CD4-positive, alpha-beta T cell treated with Interleukin-17A for 4 hours (primary cell): ENCODE measurements at places on chromosomes 12 and 14.
A peak's percentile ranks its signal among the peaks of the same experiment; 100 is the strongest.

DNA sequence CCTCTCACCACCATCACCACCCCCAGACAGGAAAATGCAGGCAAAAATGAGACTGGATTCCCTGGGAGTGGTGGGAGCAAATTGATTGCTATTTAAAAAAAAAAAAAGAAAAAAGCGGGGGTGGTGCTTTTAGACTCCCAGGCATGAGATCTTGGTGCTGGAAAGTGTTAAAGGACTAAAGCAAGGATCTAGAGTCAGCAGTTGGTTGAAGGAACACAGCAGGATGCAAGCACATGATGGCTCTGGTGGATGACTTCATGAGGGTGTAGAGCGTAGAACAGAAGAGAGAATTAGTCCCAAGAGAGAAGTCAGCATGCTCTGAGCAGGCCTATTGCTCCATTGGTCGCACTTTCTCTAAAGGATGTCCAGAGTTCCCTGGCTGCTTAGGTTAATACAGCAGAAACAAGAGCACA is 183.8 kb upstream of the HMGA2 start:
- no peak for DNase-seq

- DNase-seq: no peak
Measured at GRCh38 chr14:22567437-22567836, 21.6 kb downstream of the DAD1 start.

DNA sequence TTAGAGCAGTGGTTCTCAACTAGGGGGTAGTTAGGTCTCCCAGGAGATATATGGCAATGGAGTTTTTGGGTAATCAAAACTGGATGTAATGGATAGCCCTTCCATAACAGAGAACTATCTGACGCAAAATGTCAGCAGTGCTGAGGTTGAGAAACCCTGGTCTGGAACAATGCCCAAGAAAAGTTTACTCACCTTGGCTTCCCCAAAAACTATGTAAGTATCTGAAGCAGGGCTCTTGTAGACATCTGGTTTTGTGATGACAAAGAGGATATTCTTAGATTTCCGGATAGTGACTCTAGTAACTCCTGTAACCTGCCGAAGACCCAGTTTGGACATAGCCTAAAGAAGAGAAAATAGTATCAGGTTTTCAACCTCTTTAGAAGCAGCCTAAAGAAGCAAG is 11.8 kb downstream of the NACA start:
- no peak for DNase-seq

- no peak for DNase-seq
Measured at GRCh38 chr12:3515506-3515905, 24.5 kb downstream of the PRMT8 start.

GRCh38 chr12:31804185-31804504 is 75.3 kb upstream of the AMN1 start:
- DNase-seq: no peak

DNA sequence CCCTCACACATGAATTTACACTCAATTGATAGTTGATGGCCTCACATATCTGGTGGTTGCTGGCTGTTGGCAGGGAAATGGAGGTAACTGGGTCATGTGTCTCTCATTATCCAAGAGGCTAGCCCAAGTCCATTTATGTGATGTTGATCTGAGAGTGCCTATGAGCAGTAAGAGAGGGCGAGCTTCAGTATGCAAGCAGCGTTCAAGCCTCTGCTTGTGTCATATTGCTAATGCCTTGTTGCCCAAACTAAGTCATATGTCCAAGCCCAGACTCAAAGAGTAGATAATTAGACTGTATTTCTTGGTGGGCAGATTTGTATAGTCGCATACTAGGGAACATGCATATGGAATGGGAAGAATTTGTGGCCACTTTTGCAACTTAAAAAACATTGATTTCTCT is 83.8 kb upstream of the DACT1 start:
- DNase-seq: no peak

- no peak for DNase-seq
Measured at GRCh38 chr14:78425330-78425729, 255.2 kb downstream of the NRXN3 start.

DNA sequence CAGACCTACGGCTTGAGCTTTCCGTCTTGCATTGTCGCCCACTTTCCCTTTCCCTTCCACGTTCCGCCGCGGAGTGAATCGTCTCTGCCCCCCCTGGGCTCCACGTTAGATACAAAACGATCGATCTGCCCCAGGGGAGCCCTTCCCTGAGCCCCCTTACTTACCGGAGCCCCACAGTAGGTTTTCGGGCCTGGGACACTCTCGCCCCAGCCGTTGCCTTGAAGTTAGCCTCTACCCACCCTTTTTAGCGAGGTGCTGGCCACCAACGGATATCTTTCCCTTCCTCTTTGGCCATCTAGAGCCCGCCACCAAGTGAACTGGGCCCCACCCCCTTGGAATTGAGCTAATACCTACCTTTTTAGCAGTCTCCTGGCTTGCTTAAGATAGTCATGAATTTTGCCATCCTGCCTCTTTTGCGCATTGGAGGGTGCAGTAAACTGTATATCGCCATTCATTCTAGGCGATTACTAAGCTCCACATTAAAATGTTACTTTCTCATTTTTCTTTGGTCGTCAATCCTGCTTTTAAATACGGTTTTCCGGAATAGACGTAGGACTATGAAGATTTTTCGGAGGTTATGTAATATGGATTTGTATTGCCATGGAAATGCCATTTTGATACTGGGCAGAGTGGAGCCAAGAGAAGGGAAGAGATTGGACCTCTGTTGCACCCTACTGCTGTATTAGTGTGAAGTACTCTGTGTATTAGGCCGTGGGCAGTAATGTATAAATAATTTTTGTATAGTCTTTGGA is 764 bp downstream of the RBM25 start:
- no peak for DNase-seq

DNA sequence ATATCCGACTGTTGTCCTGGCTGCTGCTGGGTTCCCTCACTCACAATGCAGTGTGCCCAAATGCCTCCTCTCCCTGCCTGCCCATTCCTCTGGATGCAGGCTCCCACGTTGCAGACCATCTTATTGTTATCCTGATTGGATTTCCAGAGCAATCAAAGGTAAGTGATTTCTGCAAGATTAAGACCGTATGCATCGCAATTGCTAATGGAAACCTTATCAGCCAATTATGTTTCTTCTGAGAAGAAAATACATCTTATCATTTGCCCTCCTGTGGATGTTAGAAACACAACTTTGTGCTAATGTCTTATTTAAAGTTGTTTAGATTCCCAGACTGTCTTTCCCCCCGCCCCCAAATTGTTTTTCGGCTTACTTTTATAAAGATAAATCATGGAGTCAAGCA is 98.1 kb downstream of the PRIMA1 start:
- no peak for DNase-seq

DNA sequence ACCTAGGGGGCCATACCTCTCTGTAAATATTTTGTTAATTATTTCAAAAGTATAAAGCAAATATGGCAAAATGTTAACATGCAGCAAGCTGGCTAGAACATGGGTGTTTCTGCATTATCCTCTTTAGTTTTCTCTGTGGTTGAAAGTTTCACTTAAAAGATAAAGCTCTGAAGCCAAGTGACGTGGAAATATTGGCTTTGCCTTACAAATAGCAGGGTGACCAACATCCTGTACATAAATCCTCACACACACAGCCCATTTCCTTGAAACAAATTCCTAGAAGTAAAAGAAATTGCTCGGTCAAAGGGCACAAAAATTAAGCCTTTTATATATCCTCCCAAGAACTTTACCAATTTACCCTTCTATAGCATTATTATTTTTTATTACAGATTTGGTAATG is 10.6 kb upstream of the VWF start:
- no peak for DNase-seq

DNA sequence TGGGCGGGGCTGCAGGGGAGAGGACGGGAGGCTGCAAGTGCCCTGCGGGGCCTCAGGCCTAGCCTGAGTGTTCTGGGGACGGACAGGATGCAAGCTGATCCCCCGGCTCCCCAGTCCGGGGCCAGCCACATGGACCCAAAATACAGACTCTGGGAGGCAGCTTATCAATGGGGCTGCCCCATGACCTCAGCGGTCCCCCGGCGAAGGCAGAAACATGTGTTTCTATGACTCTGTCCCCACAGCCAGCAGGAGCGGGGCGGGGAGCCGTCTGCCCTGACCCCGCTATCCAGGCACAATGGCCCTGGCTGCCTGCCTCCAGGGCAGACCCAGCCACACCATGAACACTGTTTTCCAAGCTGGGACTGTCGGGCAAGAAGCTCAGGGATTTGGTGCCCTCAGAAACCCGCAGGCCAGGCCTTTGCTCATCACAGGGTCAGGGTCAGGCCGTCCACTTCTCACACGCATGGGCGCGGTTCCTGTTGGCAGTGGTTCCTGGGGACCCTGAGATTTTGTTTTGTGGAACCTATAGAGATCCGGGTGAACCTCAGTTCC is 75.0 kb downstream of the RFLNA start:
- DNase-seq: no peak

GRCh38 chr12:11812586-11813437 is 163.3 kb downstream of the ETV6 start:
- DNase-seq: peak; percentile 52

- DNase-seq: no peak
Measured at GRCh38 chr14:27367345-27367744, 769.5 kb upstream of the NOVA1 start.

GRCh38 chr12:110762891-110763290 is 20.2 kb upstream of the PPP1CC start:
- DNase-seq: no peak

DNA sequence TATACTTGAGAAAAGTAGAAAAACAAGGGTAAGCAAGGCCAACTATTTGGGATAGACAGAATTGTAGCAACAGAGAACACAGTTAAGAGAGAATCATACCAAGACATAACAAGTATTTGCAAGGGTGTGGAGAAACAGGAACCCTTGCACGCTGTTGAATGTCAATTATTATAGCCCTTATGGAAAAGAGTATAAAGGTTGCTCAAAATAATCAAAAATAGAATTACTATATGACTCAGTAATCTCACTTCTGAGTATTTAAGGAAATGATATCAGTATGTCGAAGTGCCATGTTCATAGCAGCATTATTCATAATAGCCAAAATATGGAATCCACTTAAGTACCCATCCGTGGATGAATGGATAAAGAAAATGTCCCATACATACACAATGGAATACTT is 193.3 kb downstream of the PHLDA1 start:
- DNase-seq: no peak

- no peak for DNase-seq
Measured at GRCh38 chr12:130832561-130833209, 6.4 kb downstream of the STX2 start.

GRCh38 chr14:83312511-83312910 is 1778.9 kb upstream of the SEL1L start:
- no peak for DNase-seq

DNA sequence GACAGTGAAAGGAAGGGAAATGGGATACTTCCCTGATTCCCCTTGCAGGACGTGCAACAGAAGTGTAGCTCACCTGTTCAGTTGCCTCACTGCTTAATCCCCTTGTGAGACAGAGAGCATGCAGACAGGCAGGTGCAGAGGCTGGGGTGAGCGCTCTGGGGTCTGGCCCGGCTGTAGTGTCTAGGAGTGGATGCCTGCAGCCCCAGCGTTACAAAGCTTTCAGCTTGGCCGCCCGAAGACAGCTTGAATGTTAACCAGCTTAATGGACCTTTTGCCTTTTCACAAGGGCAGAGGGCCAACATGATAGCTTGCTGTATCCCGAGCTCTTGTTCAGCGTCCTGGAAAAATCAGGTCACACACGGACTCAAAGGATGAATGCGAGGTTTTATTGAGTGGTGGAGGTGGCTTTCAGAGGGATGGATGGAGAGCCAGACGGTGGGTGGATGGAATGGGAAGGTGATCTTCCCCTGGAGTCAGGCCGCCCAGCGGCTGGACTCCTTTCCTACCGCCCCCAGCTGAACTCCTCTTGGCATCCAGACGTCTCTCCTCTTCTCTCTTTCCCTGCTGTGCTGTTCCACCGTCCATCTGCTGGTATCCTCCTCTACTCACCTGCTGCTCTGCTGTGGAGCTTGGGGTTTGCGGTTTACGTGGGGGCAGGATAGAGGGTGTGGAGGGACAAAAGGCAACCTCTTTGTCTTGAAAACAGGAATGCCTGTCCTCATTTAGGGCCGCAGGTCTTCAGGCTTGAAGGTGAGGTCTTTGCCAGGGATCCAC is 86.2 kb upstream of the RESF1 start:
- DNase-seq: no peak

DNA sequence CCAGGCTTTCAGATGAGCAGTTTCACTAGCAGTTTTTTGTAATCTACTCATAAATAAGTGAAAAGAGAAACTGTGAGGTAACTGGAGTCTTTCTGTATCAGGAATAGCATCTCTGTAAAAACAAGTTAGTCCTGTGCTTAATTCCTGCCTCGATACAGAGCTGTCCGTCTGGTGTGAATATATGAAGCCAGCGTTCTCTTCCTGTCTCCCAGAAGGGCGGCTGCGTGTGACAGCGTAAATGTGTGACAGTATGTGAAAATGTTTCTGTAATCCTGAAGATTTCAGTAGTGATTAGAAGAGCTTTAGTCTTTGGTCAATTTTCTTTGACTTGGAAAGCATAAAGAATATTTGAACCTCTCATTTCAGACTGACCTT is 150.3 kb downstream of the FBXL14 start:
- no peak for DNase-seq

DNA sequence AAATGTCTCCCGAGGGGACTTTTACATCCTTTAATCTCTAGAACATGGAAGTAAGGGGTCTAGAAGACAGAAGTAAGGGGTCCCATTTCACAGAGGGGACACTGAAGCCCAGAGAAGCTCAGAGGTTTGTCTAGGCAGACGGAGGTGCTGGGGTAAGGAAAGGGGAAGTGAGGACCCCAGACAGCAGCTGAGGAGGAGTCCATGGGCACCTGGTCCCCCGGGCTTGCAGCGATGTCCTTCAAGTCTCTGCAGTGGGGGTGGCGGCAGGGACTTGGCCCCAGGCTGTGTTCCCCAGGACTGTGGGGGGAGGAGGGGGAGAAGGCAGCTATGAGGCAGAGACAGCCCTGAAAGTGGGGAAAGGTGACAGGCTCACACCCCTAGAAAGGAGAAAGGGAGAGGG is 30.7 kb downstream of the DTX1 start:
- no peak for DNase-seq

GRCh38 chr14:58666737-58667136 is 29.0 kb downstream of the DACT1 start:
- DNase-seq: no peak

GRCh38 chr14:84688297-84689025 is 841.5 kb upstream of the FLRT2 start:
- DNase-seq: no peak

DNA sequence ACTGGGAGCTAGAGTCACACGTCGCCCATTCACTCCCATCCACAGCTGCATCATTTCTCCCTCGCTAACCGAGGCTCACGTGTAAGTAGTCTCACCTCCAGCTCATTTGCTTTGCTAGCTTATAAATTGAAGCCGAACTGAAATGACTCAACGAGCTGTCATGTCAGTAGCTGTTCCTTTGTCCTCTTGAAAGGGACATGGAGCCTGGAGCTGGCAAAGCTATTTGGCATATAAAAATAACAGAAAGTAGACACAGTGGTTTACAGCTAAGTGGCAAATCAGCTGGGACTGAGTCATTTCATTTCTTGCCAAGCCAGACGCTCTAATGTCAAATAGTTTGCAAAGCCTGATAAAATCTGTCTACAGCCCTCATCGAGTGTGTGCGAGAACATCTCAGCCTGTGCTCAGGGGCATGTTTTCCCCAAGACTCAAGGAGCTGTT is 114.4 kb upstream of the TMEM233 start:
- no peak for DNase-seq

- no peak for DNase-seq
Measured at GRCh38 chr14:35503646-35504045, 30.3 kb upstream of the INSM2 start.

- no peak for DNase-seq
Measured at GRCh38 chr12:96420277-96420835, 20.1 kb upstream of the CDK17 start.

- DNase-seq: no peak
Measured at GRCh38 chr12:101557094-101557493, 37.7 kb upstream of the MYBPC1 start.

GRCh38 chr12:41992022-41992421 is 152.7 kb downstream of the GXYLT1 start:
- DNase-seq: no peak
